Activated naive CD4-positive, alpha-beta T cell (primary cell): ENCODE measurements at places on chromosomes 5 and 9.

DNA sequence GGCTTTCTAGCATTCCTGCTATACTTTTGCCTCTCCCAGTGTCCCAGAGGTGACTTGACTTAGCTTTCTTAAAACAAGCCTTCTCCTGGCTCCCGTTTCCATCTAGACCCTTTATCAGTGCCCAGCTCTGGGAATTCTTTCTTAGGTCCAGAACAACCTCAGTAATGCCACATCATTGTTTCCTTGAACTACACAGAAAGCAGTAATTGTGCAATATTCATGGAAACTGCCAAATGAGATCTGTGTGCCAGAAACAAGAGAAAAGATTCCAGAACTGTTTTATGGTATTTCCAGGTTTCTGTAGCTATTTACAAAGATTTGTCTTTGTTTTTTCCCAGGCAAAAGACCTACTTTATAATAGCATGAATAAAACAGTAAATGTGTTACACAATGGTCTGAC, 391.3 kb downstream of the SLCO4C1 start:
- DNase-seq: no peak

DNA sequence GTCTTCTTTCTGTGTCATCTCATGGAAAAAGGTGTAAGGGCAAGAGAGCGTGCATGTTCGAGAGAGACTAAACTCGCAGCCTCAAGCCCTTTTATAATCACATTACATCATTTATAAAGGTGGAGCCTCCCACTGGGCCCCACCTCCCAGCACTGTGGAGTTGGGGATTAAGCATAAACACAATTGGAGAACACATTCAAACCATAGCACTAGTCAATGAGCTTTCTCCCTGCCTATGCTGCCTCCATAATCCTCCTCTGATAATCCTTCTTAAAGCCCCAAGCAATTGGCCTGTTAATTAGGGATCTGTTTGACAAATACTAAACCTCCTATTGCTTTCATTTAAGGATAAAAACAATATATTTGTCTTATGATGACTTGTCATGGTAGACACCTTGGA, 99.6 kb downstream of the NMUR2 start:
- DNase-seq: no peak

DNA sequence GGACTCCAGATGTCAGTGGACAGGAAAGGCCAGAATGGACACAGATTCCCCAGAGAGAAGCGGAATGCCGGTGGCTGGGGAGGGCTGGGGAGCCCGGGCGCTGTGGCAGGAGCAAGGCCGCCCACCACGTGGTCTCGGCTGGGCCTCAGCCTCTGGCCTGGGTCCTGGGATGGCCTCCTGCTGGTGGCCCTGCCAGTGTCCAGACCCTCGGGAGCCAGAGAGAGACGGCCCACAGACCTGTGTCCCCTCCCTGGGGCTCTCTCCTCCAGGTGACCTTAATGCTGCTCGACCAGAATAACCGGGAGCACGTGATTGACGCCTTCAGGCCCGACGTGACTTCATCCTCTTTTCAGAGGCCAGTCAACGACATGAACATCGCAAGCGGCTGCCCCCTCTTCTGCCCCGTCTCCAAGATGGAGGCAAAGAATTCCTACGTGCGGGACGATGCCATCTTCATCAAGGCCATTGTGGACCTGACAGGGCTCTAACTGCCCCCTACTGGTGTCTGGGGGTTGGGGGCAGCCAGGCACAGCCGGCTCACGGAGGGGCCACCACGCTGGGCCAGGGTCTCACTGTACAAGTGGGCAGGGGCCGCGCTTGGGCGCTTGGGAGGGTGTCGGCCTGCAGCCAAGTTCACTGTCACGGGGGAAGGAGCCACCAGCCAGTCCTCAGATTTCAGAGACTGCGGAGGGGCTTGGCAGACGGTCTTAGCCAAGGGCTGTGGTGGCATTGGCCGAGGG, 19.0 kb downstream of the FBXW5 start:
- DNase-seq: no peak

- no peak for DNase-seq
Measured at GRCh38 chr5:11540112-11540511, 364.1 kb downstream of the CTNND2 start.

DNA sequence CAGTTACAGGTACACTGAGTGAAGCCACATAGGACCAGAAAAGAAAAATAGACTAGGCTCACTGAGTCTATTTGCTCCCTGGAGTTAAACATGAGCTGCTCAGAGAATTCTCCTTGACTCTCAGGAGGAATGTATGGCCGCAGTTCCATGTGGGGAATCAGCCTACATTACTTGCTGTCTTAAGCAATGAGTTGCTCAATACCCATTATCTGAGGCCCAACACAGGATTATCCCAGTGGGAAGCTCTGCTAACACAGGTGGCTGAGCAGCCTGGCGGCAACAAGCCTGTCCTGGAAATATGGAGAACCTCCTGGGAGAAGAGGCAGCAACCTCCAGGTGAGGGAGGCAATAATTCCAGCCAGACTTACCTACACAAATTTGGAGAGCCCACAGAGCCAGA, 177.5 kb upstream of the NREP start:
- DNase-seq: no peak

GRCh38 chr5:34501016-34501415, 155.1 kb upstream of the RAI14 start:
- DNase-seq: no peak

DNA sequence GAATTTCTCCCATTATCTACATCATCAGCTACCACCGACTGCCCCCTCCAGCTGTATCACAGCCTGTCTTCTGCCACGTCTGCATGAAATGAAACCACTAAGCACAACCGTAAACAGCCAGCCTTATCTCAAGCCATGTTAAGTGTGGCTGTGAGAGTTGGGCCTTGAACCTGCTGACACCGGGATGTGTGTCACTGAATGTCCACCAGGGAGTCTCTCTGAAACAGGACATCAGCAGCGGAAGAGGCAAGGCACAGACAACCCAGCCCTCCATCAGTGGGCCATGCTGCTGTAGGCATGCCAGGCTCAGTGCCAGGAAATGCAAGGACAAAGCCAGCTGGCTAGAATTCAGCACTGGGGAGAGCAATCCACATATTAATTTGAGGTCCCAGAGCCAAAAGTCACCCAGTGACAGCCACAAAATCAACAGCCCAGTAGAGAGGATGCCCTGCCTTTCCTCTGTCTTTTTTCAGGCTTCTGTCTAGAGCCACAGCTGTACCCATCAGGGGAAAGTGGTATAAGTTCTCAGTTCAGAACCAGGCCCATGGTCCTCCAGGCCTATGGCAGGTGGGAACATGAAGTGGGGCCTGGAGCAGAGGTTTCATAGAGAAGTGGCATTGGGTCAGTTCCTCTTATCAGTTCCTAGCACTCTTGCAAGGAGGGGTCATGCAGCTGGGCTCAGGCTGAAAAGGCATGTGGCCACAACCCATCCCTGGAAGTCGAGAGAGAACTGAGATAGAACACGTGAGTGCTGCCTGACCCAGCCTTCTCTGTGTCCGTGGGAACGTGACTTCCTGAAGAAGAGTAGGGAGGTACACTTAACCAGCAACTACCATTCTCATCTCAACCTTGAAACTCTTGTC, 199.4 kb downstream of the ESM1 start:
- no peak for DNase-seq

GRCh38 chr9:93826209-93826608, 128.9 kb downstream of the BARX1 start:
- peak; percentile 35 for DNase-seq

- DNase-seq: no peak
Measured at GRCh38 chr5:111779260-111779921, 22.4 kb upstream of the NREP start.

GRCh38 chr5:179920175-179920574, 12.5 kb upstream of the TBC1D9B start:
- no peak for DNase-seq

GRCh38 chr5:7793895-7794294, 57.0 kb downstream of the CFAP90 start:
- DNase-seq: no peak

- no peak for DNase-seq
Measured at GRCh38 chr5:83471405-83472212, at the start of gene VCAN. Gene VCAN (plus strand): TSS chr5:83471744. CDS start chr5:83483519, 11,775 bp downstream.

DNA sequence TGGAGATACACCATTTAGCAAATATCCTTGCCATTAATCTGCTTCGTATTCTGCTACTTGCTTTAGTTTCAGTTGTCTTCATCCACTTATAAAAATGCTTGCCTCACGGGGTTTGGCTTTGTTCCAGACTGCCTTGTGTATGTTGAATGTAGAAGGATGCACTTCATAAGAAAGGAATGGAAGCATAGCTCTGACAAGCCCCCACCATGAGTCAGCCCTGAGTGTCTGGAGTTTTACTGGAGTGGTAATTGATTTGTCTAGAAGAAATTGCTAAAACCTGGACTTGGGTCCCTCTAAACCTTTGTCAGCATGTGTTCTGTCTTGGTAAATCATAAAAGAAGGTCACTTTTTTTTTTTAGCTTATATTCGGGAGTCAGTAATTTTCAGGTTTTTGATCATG, 4.6 kb downstream of the TEX48 start:
- no peak for DNase-seq

GRCh38 chr9:132026932-132027585, 52.6 kb downstream of the MED27 start:
- no peak for DNase-seq

DNA sequence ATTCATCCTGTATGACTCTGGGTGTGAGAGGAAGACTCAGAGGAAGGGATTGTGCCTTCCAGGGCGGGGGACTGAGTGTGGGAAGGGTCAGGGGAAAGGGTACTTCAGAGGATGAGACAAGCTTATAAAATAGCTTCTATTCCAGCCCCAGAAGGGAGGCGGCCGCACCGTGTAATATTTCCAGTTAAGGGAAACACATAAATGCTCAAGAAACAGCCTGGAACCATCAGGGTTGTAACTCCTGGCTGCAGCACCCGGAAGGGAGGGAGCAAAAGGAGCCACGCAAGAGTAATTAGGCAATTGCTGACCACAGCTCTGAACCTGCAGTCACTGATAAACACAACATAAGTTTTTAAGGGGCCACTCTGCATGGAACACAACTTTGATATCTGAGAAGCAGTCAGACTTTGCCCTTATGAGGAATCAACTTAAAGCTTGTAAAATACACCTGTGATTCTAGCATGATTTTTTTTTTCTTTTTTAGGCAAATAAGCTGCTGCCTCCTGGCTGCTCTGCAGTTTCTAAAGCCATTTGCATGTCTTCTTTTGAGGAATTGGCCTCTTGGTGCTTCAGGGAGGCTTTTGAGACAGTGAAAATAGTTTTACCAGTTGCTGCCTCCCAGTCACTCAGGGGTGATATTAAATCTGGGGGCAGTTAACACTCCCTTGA, 382.7 kb downstream of the ENC1 start:
- no peak for DNase-seq

DNA sequence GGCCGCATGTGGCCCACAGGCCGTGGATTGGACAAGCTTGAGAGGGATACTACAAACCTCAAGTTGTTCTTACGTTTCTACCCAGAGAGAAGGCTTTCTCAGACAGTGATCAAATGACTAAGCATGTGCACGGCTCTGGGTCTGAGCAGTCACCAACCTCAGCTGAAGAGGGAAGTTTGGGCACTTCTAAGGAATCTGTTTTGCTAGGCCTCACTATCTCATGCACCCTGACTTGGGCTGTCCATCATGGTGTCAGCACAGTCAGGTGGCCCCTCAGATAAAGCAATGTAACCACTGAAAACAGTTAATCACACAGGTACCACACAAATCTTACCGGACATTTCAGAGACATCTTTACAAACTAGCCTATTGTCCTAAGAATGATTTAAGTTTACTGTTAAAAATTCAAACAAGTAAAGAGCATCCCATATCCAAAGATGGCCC, 24.6 kb downstream of the CSF2 start:
- DNase-seq: no peak

- no peak for DNase-seq
Measured at GRCh38 chr5:135217669-135218485, 181.2 kb downstream of the MACROH2A1 start.

- no peak for DNase-seq
Measured at GRCh38 chr5:134227776-134228175, 1.9 kb upstream of the PPP2CA start.

DNA sequence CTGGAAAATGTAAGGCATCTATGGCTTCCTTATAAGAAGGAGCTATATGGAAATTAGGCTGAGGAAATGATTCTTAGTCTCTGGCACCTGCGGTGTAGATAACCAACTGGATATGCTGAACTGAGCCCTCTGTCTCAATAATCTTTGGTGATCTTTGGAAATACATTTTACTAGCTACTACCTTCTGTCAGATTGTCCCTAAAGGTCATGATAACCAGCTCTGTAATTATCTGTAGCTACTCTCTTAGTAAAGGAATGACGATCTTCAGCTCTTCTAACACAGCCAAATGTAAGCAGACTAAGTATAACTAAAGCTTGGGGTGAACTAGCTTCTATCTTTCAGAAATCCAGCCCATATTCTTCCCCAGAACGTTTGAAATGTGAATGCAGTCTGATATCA, 124.9 kb upstream of the GRHPR start:
- DNase-seq: no peak

- no peak for DNase-seq
Measured at GRCh38 chr5:42349163-42349562, 74.1 kb upstream of the GHR start.

DNA sequence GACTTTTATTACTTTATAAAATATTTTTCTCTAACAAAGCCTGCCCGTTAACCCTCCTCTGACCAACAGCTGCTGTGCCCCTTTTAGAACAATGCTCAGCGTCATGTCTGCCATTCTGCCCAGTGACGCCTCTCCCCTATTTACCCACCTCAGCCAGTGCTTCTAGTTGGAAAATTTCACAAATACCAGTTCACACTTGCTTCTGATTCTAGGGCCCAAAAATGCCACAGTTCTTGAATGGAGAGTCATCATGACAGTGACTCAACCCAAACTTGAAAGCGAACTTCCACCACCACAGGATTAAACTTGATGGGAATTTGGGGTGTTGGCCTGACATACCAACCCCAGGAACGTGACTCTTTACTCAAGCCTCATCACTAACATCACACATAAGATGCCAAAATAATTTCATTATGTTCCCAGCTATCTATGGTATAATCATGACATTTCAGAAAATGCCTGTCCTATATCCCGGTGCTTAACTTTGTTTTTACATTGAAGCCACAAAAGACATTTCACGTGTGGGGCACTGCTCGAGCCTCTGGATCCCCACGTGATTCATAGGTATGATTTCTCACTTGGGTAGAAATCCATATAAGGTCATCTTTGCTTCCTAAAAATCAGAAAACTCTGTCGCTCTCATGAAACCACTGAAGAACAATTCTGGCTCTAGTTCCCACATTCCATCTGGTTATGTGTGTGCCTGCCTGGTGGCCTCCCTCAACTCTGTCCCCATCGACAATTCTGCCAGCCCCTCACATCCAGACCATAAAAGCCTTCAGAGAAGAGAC, 220.9 kb downstream of the ACTL7B start:
- DNase-seq: no peak

GRCh38 chr5:61918611-61919010, 387.4 kb upstream of the KIF2A start:
- no peak for DNase-seq

DNA sequence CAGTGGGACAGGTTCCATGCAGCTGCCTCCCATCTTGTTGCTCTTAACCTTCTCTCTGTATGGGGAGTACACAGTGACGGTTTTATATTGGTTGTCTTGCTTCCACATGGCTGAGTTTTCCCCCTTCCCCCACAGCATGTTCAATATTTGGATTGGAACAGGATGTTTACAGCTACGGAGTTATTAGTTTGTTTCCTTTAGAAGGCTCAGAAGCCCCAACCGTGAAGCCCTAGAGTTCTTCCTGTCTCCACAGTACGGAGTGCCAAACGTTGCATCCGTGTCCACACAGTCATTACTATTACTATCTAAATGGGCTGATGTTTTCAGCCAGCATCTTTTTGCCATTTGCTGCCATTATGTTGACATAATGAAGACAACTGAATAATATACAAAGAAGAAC, 277.5 kb downstream of the MARCHF11 start:
- no peak for DNase-seq
